Forelimb muscle (tissue), 1 donor: ENCODE measurements at places on chromosomes 6 and 20. TPM values are rescaled to one million over a fixed set of nuclear protein-coding genes. Genes with fewer than 3 reads are reported as not detected.

The FAM83C gene
- polyA plus RNA-seq: not detected

The TBXT gene
- polyA plus RNA-seq: not detected

The DHX16 gene
- 20.9 TPM for polyA plus RNA-seq

The TRIM31 gene
- polyA plus RNA-seq: not detected

The MYO6 gene
- 5.8 TPM for polyA plus RNA-seq

The FOXA2 gene
- polyA plus RNA-seq: not detected

The FAM217A gene
- polyA plus RNA-seq: 0.96 TPM

The FAM209B gene
- 0.27 TPM for polyA plus RNA-seq

The PMEPA1 gene
- polyA plus RNA-seq: 25.8 TPM

The RAET1L gene
- not detected for polyA plus RNA-seq

The FRK gene
- 0.30 TPM for polyA plus RNA-seq

The MUCL3 gene
- polyA plus RNA-seq: not detected

The RAET1G gene
- 0.30 TPM for polyA plus RNA-seq

The NEURL2 gene
- 20.1 TPM for polyA plus RNA-seq

The B3GAT2 gene
- 1.3 TPM for polyA plus RNA-seq

The GGT7 gene
- 20.5 TPM for polyA plus RNA-seq

The SLC17A2 gene
- polyA plus RNA-seq: not detected

The C6orf141 gene
- 3.2 TPM for polyA plus RNA-seq

The GTF3C6 gene
- polyA plus RNA-seq: 70.6 TPM

The TTK gene
- polyA plus RNA-seq: 6.4 TPM

The C6orf132 gene
- polyA plus RNA-seq: 0.29 TPM

The TRIM15 gene
- not detected for polyA plus RNA-seq

The ECT2L gene
- 0.29 TPM for polyA plus RNA-seq

The SLC22A3 gene
- polyA plus RNA-seq: 11.8 TPM

The TENT5A gene
- polyA plus RNA-seq: 10.3 TPM

The TP53TG5 gene
- polyA plus RNA-seq: 0.68 TPM

The MAS1 gene
- 0.18 TPM for polyA plus RNA-seq

The NFS1 gene
- 12.6 TPM for polyA plus RNA-seq

The ZNF165 gene
- polyA plus RNA-seq: 0.34 TPM

The HLA-DQA2 gene
- polyA plus RNA-seq: 0.27 TPM

The MYBL2 gene
- polyA plus RNA-seq: 12.1 TPM

The OTOR gene
- not detected for polyA plus RNA-seq

The CGA gene
- 0.72 TPM for polyA plus RNA-seq

The BTBD3 gene
- 33.4 TPM for polyA plus RNA-seq

The ADGRG6 gene
- 11.2 TPM for polyA plus RNA-seq

The CPNE5 gene
- polyA plus RNA-seq: 17.6 TPM

The RHAG gene
- polyA plus RNA-seq: 0.80 TPM

The PPP1R16B gene
- polyA plus RNA-seq: 4.8 TPM
